ENCODE measurements at places on chromosomes 6 and 20.
A peak's percentile ranks its signal among the peaks of the same experiment; 100 is the strongest.

- no peak for DNase-seq
These were observed 3.3 kb downstream of the PSMB9 start for GRCh38 chr6:32857156-32857891.

GRCh38 chr6:72715119-72715518, 93.3 kb downstream of the KCNQ5 start:
- no peak for DNase-seq

- peak; percentile 2 for DNase-seq
These were observed 35.6 kb downstream of the RIOK1 start for GRCh38 chr6:7424967-7425807.

GRCh38 chr6:168032005-168032760, 34.7 kb downstream of the KIF25 start:
- DNase-seq = no peak

GRCh38 chr20:16052456-16052855, 520.8 kb downstream of the KIF16B start:
- DNase-seq = no peak

Measured in NCI-H1092 treated with DMSO at 0.1 percent for 48 hours (cell line).